ENCODE measurements at places on chromosomes 6 and 20.

DNA sequence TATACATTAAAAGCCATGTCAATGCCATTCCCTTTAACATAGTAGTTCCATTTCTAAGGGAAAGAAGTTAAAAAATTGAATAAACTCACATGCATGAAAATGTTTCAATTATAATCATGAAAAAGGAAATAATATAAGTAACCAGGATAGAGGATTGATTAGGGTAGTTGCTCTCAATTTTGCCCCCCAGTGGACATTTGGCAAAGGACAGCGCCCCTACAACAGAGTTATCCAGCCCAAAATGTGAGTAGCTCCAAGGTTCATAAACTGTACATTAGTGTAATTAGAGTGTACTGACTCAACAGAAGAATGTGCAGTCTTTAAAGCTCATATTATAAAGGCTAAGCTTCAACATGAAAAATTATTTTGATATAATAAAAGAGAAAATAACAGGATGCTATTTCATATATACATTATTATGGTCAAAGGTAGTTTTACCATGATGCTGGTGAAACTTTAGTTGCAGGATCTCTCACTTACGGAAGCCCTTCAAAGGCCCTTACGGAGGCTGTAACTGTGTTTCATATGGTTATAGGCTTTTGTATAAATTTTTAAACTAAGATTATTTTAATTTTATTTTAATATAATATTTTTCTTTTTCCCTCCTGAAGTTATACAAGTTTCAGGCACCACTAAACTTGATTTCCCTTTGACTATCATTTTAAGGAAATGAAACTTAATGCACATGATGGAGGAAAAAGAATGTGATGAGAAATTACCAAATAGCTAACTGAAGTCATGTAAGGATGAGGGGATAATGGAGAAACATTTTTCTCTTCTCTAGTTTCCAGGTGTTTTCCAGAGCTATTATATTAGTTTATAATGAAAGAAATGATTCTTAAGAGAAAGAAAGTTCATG lies 403.6 kb downstream of the PLCB1 start:
- DNase-seq = no peak

DNA sequence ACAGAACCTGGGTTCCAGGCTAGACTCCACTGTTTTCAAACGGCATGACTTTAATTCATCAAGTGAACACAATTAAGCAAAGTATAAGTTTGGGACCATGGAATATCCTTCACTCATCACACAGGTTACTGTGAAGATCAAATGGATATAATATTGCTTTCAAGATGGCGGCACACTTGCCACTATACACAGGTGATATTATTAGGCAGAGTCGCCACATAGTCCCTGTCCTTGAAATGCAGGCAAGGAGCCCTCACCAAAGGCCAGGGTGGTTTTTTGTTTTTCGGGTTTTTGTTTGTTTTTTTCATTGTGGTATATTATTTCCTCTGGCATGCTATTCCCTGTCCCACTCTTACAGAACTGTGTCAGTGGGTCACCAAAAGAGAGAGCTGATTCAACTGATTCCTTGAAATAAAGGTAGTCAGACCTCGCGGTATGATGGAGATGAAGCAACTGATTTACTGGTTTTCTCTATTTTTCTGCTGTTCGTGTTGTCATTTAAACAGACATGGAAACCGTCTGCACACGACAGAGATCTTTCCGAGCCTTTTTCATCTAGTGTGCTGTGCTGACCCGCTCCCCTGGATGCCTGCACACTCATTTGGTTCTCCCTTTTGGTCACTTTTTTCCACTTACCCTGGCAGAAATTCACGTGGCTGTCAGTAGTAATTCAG lies 29.7 kb downstream of the MYB start:
- no peak for DNase-seq

DNA sequence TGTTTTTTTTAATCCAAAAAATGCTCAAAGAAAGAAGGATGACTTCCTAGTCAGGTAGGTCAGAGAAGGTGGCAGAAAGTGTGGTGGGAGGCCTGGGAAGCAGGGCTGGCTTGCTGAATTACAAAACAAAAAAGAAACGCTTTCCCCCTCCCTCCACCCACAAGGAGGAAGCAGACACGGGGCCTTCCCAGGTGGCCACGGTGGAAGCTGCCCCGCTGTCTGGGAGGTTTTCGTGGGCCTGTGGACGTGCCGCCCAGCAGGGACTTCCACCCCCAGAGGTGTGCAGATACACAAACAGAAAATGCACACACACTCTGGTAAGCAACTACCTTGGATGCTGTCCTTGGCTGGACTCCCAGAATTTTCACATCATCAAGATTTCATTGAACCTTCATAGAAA lies 198.2 kb upstream of the CDH4 start:
- DNase-seq = no peak

- DNase-seq = no peak
Observed at GRCh38 chr6:33333666-33334065, 16.1 kb upstream of the ZBTB22 start.

Data from NCI-H2029 (cell line).